ENCODE measurements at places on chromosomes 11 and 22.

- DNase-seq = no peak
Measured at GRCh38 chr11:31690516-31690915, 120.6 kb downstream of the PAX6 start.

DNA sequence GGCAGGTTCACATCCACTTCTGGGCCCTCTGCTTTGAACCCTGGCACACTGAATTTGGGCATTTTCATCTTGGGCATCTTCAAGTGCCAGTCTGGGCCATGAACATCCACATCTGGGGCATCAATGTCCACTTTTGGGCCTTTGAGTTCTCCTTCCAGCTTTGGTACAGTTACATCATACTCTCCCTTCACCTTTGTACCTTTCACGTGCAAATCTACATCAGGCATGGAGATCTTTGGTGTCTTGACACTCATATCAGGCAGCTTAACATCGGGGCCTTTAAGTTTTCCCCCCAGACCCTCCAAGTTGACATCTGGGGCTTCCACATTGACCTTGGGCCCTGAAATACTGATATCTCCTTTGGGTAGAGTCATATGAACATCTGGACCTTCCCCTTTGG lies 14.5 kb downstream of the AHNAK start:
- DNase-seq = no peak

DNA sequence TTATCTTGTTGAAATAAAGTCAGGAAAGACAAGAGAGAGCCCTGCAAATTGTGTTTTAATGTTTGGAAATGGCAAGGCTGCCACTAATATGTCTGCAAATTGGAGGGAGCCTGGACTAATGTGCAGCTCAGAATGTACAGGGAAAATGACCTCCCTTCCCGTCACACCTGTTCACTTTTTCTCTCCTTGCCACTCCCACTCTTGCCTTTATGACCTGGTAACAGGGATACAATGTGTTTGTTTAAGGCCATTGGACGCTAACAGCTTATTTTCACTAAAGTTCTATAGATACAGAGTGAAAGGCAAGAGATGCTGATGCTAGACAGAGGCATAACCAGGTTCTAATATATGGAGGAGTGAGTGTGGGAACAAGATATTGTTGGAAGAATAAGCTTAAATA lies 203.9 kb downstream of the RAB38 start:
- DNase-seq = no peak

- no peak for DNase-seq
Measured at GRCh38 chr11:37995886-37996285, 1397.8 kb upstream of the RAG2 start.

DNA sequence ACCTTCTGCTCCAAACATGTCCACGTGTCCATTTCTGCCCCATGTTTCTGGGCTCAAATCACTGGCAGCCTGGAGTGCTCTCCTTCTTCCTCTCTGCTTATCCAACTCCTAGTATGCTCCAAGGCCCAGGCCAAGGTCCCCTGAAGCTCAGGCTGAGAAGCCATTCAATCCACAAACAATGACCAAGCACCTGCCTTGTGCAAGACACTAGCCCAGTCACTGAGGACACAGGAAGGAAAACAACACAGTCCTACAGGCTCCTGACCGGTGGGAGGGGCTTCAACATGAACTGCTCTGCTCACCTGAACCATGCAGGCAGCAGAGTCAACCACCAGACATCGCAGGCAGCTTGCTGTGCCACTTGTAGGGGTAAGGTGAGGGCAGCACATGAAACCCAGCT lies 93.6 kb downstream of the RPL27A start:
- no peak for DNase-seq

- DNase-seq = no peak
Measured at GRCh38 chr11:134639586-134640330, 227.7 kb upstream of the B3GAT1 start.
